ENCODE measurements at places on chromosomes 11 and 22.

DNA sequence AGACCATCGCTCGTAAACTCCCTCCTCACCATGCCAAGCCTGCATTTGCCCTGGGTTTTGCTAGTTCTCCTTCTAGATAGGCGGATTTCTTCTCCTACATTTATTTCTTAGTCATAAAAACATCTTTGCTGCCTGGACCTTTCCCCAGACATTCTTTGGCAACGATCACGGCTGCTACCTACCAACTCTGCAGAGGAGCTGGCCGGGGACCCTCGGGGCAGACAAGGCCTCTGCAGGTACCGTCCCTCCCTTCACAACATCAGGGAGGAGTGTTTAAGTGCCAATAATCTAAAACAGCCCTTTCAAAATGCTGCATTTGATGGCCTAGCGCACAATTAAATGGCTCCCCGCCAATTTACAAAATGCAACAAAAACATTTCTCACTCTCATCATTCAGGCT lies 34.4 kb downstream of the BRD1 start:
- no peak for DNase-seq

- no peak for DNase-seq
These were observed 71.7 kb downstream of the PAK1 start for GRCh38 chr11:77402218-77402556.

GRCh38 chr11:37718431-37718999 lies 1120.5 kb upstream of the RAG2 start:
- DNase-seq, result no peak

DNA sequence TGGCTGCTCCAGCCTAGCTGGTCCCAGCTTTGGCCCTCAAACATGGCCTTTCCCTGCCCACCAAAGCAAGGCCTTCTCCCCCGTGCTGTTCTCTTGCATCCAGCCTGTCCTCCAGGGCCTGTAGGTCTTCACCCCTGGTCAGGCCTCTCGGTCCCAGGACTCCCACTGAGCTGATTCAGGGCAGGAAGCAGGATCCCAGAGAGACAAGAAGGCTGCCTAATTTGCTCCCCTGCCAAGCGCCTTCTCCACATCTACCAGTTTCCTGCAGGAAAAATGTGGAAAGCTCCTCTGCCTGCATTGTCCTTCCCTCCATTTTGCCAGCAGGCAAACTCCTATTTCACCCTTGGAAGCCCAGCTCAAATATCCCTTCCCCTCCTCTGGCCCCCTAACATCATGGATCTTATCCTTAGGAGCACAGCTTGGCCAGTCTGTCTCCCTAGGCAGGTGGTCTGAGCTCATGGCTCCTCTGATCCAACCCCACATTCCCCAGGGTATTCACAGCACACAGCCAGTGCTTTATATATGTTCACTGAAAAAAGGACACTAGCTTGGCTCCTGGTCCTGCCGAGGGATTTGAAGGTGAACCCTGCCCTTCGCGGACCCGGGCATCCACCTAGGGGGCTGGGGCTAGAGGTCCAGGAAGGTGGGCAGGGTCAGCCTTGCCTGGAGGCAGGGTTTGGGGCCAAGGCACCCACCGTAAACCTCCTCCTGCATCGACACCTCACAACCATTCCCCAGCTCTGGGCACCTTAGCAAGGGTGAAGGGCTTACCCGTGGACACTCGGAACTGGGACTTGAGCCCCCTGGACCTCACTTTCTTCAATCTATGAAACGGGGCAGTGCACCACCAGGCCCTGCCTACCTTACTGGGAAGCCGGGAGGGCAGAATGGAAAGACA lies 968 bp downstream of the RHBDD3 start:
- DNase-seq, result peak; percentile 23

GRCh38 chr11:30902929-30903328 lies 316.8 kb upstream of the MPPED2 start:
- DNase-seq, result no peak

- DNase-seq, result no peak
These were observed 11.9 kb upstream of the PELI3 start for GRCh38 chr11:66454828-66455227.

GRCh38 chr11:111693224-111693937 lies 72.8 kb downstream of the PPP2R1B start:
- DNase-seq, result no peak

DNA sequence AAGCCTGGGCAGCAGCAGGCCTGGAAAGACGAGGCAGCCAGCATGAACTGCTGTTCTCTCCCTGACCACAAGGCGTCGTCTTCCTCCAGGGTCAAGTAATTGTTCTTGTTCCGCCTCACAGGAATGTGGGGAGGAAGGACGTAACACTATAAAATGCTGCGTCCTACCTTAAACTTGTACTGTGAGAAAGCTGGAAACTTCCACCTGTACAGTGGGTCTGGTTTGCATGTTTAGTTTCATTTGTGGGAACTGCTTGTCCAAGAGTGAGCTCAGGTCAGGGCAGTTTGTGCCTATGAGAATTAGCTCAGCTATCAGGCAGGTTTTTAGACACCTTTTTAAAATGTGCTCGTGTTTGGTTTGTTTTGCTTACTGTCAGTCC lies 55.2 kb downstream of the PANX1 start:
- DNase-seq, result peak; percentile 82

DNA sequence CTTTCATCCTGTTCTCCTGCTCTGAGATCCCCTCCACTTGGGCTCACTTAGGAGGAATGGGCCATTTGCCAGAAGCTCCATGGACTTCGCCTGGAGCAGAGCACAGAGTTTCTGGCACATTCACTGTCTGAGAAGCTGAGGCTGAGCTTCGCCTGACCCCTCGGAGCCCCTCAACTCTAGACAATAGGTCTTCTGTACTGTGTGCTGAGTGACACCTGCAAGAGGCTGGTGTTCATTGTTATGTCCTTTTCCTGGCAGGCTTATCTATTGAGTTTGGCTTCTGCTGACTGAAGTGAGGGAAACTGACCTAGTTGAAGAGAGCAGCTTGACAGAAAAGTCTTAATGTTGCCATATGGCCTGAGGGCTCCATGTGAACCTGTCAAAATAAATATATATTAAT lies 124.3 kb downstream of the EHF start:
- DNase-seq, result no peak

DNA sequence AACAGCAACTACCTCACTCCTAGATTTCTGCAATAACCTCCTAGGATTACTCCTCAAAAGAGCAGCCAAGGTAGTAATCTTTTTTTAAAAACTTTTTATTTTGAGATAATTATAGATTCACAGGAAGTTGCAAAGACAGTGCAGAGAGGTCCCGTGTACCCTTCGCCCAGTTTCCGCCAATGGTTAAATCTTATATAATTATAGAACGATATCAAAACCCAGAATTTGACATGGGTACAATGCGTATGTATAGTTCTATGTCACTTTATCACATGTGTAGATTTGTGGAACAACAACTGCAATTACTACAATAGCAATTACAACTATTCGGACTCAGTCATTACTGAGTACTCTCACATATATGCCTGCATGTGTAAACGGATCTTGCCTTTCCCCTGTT lies 94.8 kb upstream of the APOA1 start:
- DNase-seq, result no peak

- no peak for DNase-seq
These were observed 106.2 kb upstream of the RASSF10 start for GRCh38 chr11:12902791-12903486.

GRCh38 chr11:112382561-112382960 lies 121.9 kb upstream of the PLET1 start:
- DNase-seq, result no peak

DNA sequence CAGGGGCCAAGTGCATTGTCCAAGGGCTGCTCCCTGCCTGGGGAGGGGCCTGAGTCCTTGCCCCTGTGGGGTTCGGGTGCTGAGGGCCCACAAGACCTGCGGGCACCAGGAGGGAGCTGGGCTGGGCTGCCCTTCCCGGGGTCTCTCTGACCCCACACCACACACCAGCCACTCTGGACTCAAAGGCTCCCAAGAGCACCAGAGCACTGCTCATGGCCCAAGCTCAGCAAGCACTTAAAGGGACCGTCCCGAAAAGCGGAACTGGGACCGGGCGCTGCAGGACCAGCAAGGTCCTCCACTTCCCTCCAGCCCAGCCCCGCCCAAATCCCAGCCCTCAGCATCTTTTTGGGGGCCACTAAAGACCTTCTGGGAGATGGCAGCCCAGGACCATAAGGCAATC lies 5.3 kb downstream of the LSP1 start:
- DNase-seq, result no peak

DNA sequence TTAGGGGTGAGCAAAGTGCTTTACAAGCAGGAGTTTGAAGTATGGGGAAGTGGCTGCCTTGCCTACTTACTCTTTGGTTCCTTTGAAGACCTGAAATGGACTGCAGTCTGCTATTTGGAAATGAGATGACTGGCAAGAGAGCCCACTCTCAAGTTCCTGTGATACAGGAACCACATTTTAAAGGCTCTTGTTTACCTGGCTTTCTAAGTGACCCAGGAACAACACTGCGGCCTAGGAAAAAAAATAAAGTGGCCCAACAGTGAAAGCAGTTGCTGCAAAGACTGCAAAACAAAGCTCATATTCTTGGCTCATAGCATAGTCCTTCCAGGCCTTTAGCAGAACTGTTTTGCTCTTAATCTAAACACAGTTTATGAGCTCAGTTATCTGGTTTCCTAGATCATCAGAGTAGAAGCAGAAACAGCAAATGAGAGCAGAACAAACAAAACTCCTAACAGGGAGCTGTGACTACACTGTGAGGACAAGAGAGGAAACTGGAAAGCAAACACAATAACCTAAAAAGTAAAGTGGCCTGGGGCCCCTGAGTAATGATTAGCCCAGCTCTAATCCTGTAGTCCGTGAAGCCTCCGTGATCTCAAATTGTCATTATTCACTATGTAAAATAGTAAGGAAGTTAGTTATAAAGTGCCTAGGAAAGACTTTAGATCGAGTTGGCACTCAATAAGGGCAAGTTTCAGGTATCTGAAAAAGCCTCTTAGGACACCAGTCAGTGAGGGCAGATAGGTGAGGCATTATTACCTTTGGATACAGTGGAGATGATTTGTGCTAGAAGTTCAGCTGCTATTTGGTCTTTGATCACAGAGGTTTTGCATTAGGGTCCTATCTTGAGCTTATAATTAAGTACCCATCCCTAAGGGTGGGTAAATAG lies 11.5 kb downstream of the CCDC117 start:
- DNase-seq, result no peak

DNA sequence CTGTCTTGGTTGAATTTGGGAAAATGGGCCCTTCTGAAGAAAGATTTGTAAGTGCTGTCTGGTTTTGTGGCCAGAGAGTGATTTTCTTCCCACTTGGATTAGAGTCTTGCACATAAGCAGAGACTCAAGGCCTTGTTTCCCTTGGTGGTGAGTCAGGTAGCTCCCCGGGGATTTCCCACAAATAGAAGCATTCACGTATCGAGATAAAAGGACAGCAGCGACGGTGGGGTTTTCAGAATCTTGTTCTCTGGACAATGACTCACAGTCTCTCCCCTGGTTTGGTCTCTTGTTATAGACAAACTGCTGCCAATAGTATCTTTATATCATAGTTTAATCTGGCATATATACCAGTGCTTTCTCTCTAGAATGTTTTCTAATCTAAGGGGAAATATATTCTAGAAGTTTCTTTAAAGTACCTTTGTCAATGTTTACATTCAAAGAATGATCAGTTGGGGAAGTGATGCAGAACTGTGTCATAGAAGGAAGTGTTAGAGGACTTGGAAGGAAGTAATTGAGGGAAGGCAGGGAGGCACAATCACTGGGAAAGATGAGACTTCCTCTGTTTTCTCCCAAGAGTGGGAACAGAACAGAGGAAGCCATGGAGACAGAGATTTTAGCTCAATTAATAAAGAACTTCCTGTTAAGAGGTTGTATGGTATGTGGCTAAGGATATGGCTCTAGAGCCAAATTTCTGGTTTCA lies 18.1 kb downstream of the POLA2 start:
- no peak for DNase-seq

DNA sequence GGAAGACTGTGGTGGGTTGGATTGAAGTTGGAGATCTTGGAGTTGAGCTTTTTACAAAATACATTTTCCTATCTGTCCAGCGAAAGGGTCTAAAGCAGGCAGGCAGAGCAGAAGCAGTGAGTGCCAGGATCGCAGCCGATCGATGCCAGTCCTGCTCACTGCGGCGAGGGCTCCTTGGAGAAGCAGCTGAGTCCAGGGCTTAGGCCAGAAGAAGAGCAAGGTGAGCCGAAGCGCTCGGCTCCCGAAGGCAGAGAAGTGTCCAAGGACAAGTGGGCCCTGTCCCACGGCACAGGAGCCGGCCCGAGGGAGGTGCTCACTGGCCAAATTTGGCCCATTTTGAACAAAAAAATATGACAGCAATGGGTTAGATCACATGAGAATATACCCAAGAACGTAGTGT lies 637.8 kb downstream of the BRD1 start:
- DNase-seq, result no peak

DNA sequence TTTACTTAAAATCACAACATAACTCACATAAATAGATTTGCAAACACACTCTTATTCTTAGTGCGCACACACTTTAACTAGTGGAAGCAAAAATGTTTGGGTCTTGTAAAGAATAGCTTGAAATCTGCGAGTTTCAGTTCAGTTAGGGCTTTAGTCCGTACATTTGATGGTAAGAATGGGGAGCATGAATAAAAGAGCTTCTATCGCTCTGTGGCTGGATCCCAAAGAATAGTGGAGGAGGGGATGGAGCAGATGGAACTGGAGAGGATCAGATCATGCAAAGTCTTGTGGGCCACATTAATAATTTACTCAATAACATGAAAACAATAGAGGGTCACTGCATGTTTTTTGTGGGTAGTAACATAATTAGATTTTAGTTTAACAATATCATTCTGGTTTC lies 44.3 kb downstream of the DNHD1 start:
- DNase-seq, result no peak
